ENCODE measurements at places on chromosomes 2 and 18.

GRCh38 chr18:69209761-69210160, 190.9 kb upstream of the DOK6 start:
- DNase-seq = no peak

GRCh38 chr2:1755436-1756191, 11.3 kb upstream of the PXDN start:
- no peak for DNase-seq

GRCh38 chr2:18741895-18742732, 152.7 kb upstream of the NT5C1B start:
- no peak for DNase-seq

- no peak for DNase-seq
Measured at GRCh38 chr2:232622563-232622962, 10.8 kb upstream of the EFHD1 start.

DNA sequence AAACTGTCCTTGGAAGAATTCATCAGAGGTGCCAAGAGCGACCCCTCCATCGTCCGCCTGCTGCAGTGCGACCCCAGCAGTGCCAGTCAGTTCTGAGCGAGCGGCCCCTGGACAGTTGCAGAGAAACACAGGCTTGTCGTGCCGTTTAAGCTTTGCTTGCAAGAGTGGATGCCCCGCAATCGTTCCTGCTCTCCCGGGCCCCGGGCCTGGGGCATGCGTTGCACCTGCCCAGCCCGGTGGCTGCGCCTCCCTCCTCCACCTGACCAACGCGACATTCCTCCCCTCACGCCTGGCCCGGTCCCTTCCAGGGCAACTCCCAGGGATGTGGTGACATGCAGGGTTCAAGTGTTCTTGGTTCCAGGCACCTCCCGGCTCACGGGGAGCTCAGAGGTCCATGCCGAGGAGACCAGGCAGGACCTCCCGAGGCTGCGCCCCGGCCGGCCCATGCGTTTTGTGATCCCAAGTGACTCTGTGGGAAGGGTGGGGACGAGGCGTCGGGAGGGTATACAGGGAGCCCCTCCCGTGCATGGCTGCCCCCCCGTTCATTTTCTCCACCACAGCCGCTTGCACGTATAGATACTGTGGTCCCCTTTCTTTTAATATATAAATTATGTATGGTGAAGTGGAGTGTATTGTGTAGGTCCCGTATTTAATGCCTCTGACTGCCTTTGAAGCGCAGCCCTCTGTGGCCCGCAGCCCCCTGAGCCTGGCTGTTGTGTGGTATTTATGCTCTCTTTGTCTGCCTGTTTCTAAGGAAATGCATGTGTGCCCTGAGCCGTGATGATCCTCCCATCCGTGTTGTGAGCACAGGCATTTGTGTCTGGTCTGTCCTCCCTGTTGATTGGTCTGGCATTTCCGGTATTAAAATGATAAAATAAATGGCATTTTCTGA, 21.2 kb downstream of the ODC1 start:
- no peak for DNase-seq

DNA sequence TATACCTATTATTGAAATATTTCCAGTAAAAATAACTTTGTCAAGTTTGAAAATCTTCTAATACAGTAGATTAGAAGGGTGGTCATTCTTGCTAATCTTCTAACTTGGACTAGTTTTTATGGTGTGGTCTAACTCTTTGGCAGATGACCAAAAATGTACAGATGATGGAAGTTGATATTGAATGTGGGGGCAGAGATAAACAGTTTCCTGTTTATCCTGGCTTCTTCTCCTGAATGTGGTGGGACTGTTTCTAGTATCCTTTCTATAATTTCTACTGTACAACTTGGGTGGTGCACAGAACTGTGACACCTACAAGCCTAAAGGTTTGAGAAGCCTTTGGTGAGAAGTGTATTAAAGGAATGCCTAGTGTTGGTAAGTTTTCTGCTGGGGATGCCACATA, 178.7 kb downstream of the PDE11A start:
- DNase-seq = no peak

- no peak for DNase-seq
Measured at GRCh38 chr2:224545884-224546644, 39.1 kb downstream of the CUL3 start.

DNA sequence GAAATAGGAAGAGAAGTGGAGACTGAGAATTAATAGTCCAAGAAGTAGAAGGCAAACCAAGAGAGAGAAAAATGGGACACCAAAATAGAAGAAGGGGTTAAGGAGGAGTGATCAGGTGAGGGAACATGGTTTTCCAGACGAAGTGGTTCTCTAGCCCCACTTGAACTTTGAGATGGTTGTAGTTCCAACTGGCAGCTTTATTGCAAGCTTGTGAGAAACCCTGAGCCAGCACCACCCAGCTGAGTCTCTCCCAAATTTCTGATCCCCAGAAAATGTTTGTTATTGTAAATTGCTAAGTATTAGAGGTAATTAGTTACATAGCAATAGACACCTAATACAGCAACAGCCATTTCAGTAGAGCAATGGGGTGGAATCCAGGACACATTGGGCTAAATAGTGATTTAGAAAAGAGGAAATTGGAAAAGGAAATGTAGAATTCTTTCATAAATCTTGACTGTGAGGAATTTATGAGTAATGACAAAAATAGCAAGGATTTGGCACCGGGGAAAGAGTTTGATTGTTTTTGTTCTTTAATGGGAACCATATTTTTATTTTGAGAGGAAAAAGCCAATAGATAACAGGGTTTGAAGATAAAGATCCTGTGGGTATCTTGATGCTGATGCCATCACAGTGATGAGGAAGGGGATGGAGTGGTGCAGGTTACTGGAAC, 62.1 kb upstream of the XDH start:
- DNase-seq = no peak

GRCh38 chr2:196331851-196332250, 160.5 kb upstream of the STK17B start:
- no peak for DNase-seq

DNA sequence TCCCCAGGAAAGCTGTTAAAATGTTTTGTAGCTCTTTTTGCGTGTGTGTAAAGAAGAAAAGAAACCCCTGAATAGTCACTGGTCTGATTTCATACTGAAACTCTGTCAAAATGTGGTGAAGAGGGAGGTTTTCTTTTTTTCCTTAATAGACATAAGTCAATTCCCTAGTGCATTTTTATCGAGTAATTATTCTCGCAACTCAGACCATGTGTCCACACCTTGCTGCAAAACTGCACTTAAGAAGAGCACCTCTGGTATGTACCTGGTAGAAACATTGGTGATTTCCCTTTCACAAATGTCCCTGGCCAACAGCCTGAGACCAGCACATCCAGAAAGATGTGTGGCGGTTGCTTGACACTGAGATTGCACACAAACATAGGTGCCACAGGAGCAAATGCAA, 159.9 kb downstream of the ZNF521 start:
- DNase-seq = no peak

DNA sequence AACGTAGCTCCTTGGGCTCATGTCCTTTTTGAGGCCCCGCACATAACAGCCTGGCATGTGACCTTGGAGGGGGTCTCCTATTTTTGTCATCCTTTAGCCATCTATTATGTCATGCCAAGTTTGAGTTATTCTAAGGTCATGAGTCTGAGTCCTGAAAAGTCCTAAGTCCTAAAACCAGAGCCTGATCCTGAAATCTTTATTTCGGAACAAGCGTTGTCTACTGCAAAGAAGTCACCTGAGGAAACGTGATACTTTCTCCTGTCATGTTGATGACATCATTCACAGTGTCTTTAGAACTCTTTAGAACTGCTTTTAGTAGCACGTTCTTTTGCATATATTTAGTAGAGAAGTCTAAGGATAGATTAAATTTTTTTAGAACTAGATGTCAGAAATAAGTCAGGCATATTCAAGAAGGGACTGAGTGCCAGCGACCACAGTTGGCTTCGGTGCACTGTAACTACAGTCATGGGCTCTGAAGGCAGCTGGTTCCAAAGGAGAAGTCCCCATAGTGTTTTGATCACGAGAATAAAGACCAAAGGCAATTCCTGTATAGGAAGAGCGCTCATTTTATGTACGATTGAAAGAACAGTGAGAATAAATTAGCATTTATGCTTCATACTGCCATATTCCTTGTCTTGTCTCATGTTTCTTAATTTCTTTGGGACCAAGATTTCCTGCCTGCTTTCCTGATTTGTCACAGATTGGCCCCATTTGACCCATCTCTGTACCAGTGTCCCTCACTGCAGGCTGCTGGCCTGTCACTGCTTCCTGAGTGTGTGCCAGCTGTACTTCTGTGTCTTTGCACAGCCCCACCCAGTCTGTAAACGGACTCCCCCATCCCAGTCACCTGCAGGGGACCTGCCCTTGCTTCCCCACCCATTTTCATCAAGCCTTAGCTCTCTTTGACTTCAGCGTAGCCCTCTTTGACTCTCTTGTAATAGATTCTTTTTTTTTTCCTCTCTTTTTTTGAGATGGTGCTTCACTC, 75.8 kb downstream of the ASAP2 start:
- no peak for DNase-seq

- no peak for DNase-seq
Measured at GRCh38 chr2:38105922-38106321, 30.0 kb upstream of the CYP1B1 start.

- no peak for DNase-seq
Measured at GRCh38 chr2:36952748-36953197, 13.6 kb downstream of the STRN start.

GRCh38 chr2:239814861-239815601, 210.1 kb downstream of the NDUFA10 start:
- DNase-seq = no peak

DNA sequence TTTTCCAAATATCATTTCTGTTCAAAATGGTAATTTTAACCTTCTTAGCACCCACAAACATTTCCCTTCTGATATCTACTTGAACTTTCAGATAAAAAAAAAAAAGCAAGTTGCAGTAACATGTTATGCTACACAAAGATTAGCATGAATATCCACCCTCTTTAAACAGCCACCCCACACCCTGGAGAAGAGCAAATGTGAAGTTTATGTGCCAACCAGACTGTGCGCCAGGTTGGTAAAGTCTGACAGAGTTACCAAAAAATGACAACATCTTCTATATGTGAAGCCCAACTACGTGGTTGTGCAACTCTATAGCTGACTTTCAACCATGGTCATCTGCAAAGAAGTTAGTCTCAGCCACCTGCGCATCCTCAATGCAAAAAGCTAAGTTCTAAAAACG, 62.6 kb downstream of the BCL11A start:
- no peak for DNase-seq

GRCh38 chr2:179410552-179411356, 146.1 kb upstream of the SESTD1 start:
- DNase-seq = no peak

DNA sequence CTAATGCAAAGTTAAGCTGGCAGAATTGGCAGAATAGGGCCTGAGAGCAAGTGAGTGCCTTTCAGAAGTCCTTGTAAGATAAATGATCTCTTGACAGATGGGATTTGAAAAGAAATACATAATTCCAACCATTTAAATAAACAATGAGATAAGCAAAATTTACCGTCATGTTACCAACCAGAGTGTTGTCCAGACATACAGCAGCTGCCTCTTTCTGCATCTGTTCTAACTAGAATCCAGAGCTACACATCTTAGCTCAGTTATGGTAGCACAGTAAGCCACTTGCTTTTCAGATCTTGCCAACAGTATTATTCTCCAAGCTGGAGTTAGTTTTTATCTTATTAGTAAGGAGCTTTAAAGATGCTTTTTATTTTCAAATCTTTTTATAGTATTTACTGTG, 179.6 kb downstream of the BARD1 start:
- no peak for DNase-seq

GRCh38 chr18:77851802-77852201, 602.2 kb downstream of the GALR1 start:
- no peak for DNase-seq

DNA sequence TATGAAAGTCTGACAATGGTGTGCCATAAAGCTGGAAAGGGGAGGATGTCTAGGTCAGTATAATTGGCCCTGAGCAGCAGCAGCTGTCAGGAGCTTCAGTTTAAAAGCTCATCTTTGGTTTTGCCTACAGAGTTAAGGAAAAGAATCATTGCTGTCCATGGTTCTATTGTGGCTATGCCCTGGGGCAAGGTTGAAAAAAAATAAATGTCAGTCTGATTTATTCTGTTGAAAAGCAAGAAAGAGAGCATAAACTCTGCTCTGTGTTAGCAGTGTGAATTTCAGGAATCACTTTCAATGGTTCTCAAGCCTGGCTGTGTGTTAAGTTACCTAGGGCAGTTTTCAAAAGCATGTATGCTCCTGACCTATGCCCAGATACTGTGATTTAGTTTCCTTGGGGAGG, 446.7 kb downstream of the SETBP1 start:
- DNase-seq = no peak

DNA sequence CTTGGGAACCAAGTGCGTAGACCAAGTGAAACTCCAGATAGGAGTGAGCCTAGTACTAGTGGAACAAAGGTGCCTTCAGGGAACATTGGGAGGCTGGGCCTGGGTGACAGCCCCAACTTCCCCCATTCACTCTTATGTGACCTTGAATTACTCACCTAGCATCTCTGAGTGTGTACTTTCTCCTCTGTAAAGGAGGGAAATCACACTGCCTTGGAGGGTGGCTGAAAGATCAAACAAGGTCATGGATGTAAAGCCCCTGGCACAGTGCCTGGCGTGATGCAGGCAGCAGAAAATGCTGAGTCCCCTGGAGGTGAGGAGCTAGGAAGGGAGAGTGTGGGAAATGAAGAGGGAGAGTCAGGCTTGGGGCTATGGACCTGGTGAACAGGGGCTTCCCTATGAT, 45.9 kb downstream of the MARCO start:
- DNase-seq = no peak

DNA sequence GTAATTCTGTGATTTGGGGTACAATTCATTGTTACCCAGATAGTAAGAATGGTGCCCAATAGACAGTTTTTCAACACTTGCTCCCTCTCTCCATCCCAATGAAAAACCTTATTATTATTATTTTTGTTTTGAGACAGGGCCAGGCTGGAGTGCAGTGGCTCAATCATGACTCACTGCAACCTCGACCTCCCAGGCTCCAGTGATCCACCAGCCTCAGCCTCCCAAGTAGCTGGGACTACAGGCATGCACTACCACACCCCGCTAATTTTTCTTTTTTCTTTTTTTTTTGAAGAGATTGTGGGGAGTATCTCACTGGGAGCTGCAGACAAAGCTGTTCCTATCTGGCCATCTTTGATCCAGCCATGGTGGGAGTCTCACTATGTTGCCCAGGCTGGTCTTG, 7.2 kb downstream of the TGFA start:
- no peak for DNase-seq

- DNase-seq = no peak
Measured at GRCh38 chr2:144456680-144457079, 63.2 kb downstream of the ZEB2 start.

DNA sequence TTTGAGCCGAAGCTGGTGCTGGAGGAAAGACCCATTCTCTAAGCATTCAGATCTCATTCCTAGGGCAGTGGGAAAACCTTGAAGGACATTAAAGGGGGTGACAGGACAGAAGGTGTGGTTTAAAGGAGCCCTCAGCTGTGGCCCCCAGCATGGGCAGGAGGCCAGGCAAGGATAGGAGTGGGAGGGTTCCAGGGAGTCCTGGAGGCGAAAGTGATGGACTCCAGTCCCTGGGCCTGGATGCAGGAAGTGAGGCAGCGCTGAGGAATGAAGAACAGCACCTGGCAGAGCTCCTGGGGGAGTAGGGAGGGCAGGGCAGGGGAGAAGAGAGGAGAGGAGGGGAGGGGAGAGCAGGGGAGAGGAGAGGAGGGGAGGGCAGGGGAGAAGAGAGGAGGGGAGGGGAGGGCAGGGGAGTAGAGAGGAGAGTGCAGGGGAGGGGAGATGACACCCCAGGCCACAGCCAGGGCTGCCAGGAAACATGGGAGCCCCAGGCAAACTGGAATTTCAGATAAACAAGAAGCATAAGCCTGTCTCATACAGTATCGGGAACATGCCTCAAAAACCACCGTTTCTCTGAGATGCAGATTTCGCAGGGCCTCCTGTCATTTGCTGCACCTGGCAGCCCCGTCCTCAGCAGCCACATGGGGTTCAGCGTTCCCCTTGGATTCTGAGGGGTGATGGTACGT, 5.7 kb downstream of the RAMP1 start:
- DNase-seq = no peak
